Breast epithelium (tissue), 4 donors: ENCODE measurements at places on chromosomes 5 and 9.

DNA sequence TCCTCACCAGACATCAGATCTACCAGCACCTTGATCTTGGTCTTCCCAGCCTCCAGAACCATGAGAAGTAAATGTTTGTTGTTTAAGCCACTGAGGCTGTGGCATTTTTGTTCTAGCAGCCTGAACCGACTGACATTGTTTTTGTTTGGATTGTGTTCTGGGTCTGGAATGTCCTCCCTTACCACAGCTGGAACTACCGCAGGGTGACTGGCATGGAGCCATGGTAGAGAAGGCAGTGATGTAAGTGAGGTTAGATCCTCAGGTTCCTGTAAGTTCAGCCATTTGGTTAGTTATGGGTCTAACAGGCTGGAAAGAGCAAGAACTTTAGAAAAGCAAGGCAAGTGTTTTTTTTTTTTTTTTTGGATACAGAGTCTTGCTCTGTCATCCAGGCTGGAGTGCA, 209.3 kb downstream of the DAB2IP start:
- H3K4me3 ChIP-seq = no peak overlapping the region
- no peaks in the 10 kb centered on the region for H3K36me3 ChIP-seq
- DNase-seq = peak; percentile 80
- H3K27ac ChIP-seq = peak overlapping the region; percentile 48
- no peaks in the 10 kb centered on the region for H3K27me3 ChIP-seq

- H3K4me3 ChIP-seq = no peak overlapping the region
- no peak for DNase-seq
- no peaks in the 10 kb centered on the region for H3K36me3 ChIP-seq
- no peaks in the 10 kb centered on the region for H3K4me1 ChIP-seq
- no peaks in the 10 kb centered on the region for H3K27me3 ChIP-seq
- no peak overlapping the region for H3K27ac ChIP-seq
Measured at GRCh38 chr9:120350596-120350995, 229.4 kb downstream of the CDK5RAP2 start.

DNA sequence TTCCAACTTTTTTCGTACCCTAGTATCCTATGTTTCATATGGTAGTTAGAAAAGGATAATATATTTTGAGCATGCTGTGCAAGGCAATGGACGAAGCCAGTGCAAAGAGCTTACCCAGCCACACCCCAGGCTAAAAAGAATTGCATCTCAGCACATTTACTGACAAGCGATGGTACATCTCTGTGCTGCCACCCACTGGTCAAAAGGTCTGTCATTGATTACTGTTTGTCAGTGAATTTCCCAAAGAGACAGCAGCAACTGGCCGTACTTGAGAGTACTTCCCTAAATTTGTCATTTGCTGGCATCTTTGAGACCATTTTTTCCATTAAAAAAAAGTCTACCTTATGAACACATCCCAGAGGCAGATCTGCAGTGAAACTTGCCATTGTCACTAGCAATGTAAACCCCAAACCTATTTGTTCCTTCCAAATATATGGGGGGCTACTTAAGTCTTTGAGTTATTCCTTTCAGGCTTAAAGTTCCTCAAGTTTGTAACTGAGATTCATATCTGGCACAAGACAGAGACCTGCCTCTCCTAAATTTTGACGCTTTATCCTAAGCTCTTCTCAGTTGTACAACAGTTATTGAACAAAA, 184.3 kb downstream of the CTNND2 start:
- H3K36me3 ChIP-seq = no peaks in the 10 kb centered on the region
- H3K27me3 ChIP-seq = no peaks in the 10 kb centered on the region
- H3K4me3 ChIP-seq = no peak overlapping the region

GRCh38 chr9:86020731-86021130, 78.6 kb downstream of the GOLM1 start:
- peak overlapping the region; percentile 62 for H3K27ac ChIP-seq
- H3K4me3 ChIP-seq = no peak overlapping the region
- H3K27me3 ChIP-seq = no peaks in the 10 kb centered on the region
- no peak for DNase-seq
- H3K36me3 ChIP-seq = no peaks in the 10 kb centered on the region

DNA sequence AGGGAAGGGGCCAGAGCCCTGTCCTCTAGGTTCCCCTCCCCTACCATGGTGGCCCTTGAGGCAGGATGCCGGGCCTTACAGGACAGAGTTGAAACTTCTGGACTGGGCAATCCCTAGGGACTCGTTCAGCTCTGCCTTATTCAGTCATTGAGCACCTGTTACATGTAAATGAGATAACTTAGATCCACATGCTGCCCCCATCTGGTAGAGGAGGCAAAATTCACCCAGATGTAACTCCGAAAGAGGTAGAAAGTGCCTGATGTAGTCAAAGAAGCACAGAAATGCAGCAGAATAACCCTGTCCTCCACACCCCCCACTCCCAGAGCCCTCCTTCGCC, 1.5 kb downstream of the GGTA1 start:
- H3K27me3 ChIP-seq = no peaks in the 10 kb centered on the region
- no peak for DNase-seq
- H3K36me3 ChIP-seq = no peaks in the 10 kb centered on the region

- no peak overlapping the region for H3K27ac ChIP-seq
- H3K27me3 ChIP-seq = no peaks in the 10 kb centered on the region
- H3K36me3 ChIP-seq = no peaks in the 10 kb centered on the region
- no peaks in the 10 kb centered on the region for H3K4me1 ChIP-seq
- H3K4me3 ChIP-seq = no peak overlapping the region
Measured at GRCh38 chr9:82036086-82036485, 47.5 kb downstream of the SPATA31D1 start.

DNA sequence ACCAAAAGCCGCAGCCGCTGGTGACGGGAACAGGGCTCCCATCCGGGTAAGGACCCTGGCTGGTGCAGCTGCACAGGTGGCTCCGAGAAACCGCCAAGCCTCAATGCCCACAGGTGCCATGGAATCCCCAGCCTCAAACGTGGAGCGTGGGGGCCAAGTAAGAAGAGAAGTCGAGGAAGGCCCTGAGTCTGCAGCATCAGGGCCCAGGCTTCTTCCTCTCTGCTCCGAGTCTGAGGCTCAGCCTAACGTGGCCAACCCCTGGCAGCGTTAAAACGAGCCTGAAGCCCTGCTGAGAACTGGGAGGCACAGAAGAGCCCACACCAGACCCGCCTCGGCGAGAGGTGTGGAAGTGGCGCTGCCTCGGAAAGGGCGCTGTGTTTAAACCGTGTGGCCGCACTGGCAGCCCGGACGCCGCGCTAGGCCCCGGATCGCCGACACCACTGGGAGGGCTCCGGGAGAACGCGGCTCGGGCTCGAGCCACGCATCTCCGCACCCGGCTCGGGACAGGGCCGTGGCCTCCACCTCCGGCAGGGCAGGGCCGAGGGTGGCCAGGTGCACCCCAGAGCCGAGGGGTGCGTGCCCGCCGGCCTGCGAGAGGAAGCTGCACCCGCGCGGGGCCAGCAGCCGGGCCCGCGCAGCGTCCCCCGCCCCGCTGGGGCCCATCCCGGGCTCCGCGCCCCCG, 730 bp downstream of the ZMYND19 start:
- H3K27me3 ChIP-seq = no peaks in the 10 kb centered on the region
- H3K36me3 ChIP-seq = no peaks in the 10 kb centered on the region
- peaks cover 6% of the 10 kb centered on the region for H3K4me1 ChIP-seq
- DNase-seq = no peak
- peak overlapping the region; percentile 74 for H3K4me3 ChIP-seq
- peak overlapping the region; percentile 80 for H3K27ac ChIP-seq

DNA sequence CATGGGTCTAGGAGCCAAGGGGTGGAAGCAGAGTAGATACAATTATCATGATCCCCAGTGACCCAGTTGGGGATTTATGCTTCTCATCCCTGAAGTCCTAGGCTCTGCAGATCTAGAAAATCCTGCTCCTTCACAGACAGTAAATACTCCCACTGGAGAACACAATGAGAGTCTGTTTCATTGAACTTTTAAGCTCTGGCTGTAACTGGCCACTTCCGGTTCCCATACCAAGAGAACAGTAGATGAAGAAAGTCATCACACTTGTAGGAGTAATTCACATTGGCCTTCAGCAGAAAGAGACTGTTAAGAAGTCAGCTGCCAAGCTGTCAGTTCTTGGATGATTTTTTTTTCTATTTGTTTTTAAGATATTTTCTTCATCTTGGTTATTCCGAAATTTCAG, 597.1 kb downstream of the ACTL7B start:
- no peaks in the 10 kb centered on the region for H3K4me1 ChIP-seq
- no peaks in the 10 kb centered on the region for H3K27me3 ChIP-seq
- no peak for DNase-seq
- H3K4me3 ChIP-seq = no peak overlapping the region
- no peaks in the 10 kb centered on the region for H3K36me3 ChIP-seq

- DNase-seq = no peak
- H3K27ac ChIP-seq = no peak overlapping the region
- H3K4me1 ChIP-seq = no peaks in the 10 kb centered on the region
- H3K36me3 ChIP-seq = no peaks in the 10 kb centered on the region
- no peaks in the 10 kb centered on the region for H3K27me3 ChIP-seq
Measured at GRCh38 chr5:118146824-118147223, 841.5 kb downstream of the DTWD2 start.

DNA sequence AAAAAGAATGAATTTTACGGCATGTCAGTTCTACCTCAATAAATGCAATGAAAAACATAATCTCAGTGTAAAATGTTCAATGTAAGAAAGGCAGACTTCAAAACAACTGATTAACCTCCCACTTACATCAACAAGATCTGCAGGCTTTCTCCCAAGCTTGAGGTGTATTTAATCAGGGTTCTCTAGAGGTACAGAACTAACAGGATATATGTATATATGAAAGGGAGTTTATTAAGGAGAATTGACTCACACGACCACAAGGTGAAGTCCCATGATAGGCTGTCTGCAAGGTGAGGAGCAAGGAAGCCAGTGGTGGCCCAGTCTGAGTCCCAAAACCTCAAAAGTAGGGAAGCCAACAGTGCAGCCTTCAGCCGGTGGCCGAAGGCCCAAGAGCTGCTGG, 35.9 kb downstream of the MARCHF3 start:
- DNase-seq = no peak
- H3K4me3 ChIP-seq = no peak overlapping the region
- H3K4me1 ChIP-seq = no peaks in the 10 kb centered on the region
- H3K27ac ChIP-seq = no peak overlapping the region
- H3K27me3 ChIP-seq = no peaks in the 10 kb centered on the region

GRCh38 chr5:130514984-130515690, 610.9 kb downstream of the CHSY3 start:
- H3K4me3 ChIP-seq = no peak overlapping the region
- H3K27me3 ChIP-seq = no peaks in the 10 kb centered on the region
- DNase-seq = no peak
- no peak overlapping the region for H3K27ac ChIP-seq
- H3K36me3 ChIP-seq = no peaks in the 10 kb centered on the region

GRCh38 chr9:104417296-104417695, 86.8 kb upstream of the OR13F1 start:
- H3K4me1 ChIP-seq = no peaks in the 10 kb centered on the region
- no peak for DNase-seq
- no peaks in the 10 kb centered on the region for H3K27me3 ChIP-seq
- H3K36me3 ChIP-seq = no peaks in the 10 kb centered on the region

GRCh38 chr5:16411741-16412455, 53.7 kb downstream of the ZNF622 start:
- no peaks in the 10 kb centered on the region for H3K36me3 ChIP-seq
- no peaks in the 10 kb centered on the region for H3K27me3 ChIP-seq
- no peak overlapping the region for H3K27ac ChIP-seq
- H3K4me1 ChIP-seq = no peaks in the 10 kb centered on the region
- H3K4me3 ChIP-seq = no peak overlapping the region

DNA sequence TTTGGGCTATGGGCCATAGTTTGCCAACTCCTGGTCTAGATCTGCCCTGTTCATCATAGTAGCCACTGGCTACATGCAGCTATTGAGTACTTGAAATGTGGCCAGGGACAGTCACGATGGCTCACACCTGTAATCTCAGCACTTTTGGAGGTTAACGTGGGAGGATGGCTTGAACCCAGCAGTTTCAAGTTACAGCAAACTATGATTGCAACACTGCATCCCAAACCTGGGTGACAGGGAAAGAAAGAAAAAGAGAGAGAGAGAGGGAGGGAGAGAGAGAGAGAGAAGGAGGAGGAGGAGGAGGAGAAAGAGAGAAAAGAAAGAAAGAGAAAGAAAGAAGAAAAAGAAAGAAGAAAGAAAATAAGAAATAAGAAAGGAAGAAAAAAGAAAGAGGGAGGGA, 5.1 kb upstream of the GMCL2 start:
- H3K27ac ChIP-seq = no peak overlapping the region
- no peaks in the 10 kb centered on the region for H3K4me1 ChIP-seq
- H3K27me3 ChIP-seq = no peaks in the 10 kb centered on the region
- no peak overlapping the region for H3K4me3 ChIP-seq

- no peaks in the 10 kb centered on the region for H3K36me3 ChIP-seq
- no peak overlapping the region for H3K27ac ChIP-seq
- no peak overlapping the region for H3K4me3 ChIP-seq
- no peaks in the 10 kb centered on the region for H3K27me3 ChIP-seq
- H3K4me1 ChIP-seq = no peaks in the 10 kb centered on the region
Measured at GRCh38 chr5:168798065-168799023, 219.2 kb upstream of the PANK3 start.

- no peaks in the 10 kb centered on the region for H3K4me1 ChIP-seq
- H3K27me3 ChIP-seq = peaks cover 4% of the 10 kb centered on the region
- no peaks in the 10 kb centered on the region for H3K36me3 ChIP-seq
- no peak overlapping the region for H3K4me3 ChIP-seq
Measured at GRCh38 chr9:124001866-124002525, 9.6 kb upstream of the LHX2 start.

GRCh38 chr5:81783401-81783800, 32.5 kb upstream of the SSBP2 start:
- no peak overlapping the region for H3K4me3 ChIP-seq
- no peak overlapping the region for H3K27ac ChIP-seq
- no peaks in the 10 kb centered on the region for H3K27me3 ChIP-seq
- no peaks in the 10 kb centered on the region for H3K4me1 ChIP-seq
- DNase-seq = no peak

GRCh38 chr5:157026789-157027424, 32.0 kb downstream of the HAVCR1 start:
- no peaks in the 10 kb centered on the region for H3K27me3 ChIP-seq
- H3K36me3 ChIP-seq = no peaks in the 10 kb centered on the region
- no peak overlapping the region for H3K27ac ChIP-seq
- H3K4me1 ChIP-seq = no peaks in the 10 kb centered on the region

GRCh38 chr5:120254385-120254784, 209.7 kb upstream of the PRR16 start:
- no peak for DNase-seq
- H3K36me3 ChIP-seq = no peaks in the 10 kb centered on the region
- H3K27ac ChIP-seq = no peak overlapping the region
- no peaks in the 10 kb centered on the region for H3K27me3 ChIP-seq
- no peaks in the 10 kb centered on the region for H3K4me1 ChIP-seq
- H3K4me3 ChIP-seq = no peak overlapping the region

- no peaks in the 10 kb centered on the region for H3K36me3 ChIP-seq
- DNase-seq = no peak
- no peaks in the 10 kb centered on the region for H3K27me3 ChIP-seq
- no peak overlapping the region for H3K27ac ChIP-seq
Measured at GRCh38 chr9:136968333-136969127, 8.8 kb upstream of the PTGDS start.
